H9 (cell line): ENCODE measurements at places on chromosomes 6 and 20. TPM values are rescaled to one million over a fixed set of nuclear protein-coding genes. Genes with fewer than 3 reads are reported as not detected.

DNA sequence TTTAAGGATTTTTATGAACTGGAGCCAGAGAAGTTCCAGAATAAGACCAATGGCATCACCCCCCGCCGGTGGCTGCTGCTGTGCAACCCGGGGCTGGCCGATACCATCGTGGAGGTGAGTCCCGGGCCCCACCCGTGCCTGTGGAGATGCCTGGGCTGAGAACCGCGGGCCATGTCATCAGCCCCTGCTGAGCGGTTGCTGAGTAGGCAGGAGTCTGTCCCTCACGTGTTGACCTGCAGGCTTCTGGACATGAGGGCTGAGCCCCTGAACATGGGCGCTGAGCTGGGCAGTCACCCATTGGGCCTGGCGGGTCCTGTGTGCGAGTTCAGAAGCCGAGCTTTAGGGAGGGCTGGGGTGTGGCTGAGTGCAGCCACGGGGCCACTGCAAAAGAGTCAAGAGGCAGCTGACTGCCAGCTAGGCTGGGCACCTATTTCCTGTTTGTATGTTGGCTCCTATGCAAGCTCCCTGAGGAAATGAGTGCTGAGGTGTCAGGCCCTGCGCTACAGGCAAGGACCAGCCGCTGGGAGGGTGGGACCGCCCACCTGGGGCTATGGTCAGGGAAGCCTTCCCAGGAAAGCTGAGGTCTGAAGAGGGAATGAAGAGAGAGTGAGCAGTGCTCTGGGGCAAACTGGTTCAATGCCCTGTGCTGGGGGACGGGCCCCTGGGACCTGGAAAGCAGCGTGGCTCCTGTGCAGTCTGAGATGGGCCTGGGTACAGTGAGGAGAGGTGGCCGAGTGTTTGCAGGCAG, 34.3 kb downstream of the PYGB start:
- no peak for DNase-seq

The NEDD9 gene
- total RNA-seq: 5.5 and 5.8 TPM in 2 replicates

DNA sequence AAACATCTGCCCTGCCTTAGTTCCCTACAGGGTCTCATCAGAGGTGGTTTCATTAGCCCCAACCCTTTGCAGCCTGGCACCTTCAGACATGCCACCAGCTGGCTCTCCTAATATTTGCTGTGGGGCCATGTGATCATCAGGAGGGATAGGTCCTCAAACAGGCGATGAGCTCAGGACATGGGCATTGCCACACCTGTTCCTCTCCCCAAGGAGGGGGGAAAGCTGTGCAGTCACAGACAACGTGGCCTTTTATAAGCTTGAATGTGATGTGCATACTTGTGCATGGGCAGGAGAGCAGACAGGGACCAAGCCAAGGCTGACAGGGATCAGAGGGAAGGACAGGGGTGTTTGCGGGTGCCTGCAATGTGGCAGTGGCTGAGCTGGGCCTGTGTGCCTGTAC, 78.8 kb upstream of the ZNFX1 start:
- DNase-seq: no peak

- no peak for DNase-seq
Measured at GRCh38 chr6:13216236-13217014, 111.9 kb downstream of the TBC1D7 start.

GRCh38 chr6:112620812-112621569, 273.9 kb downstream of the RFPL4B start:
- no peak for DNase-seq

- no peak for DNase-seq
Measured at GRCh38 chr20:33627577-33628216, 34.4 kb upstream of the C20orf144 start.

- no peak for DNase-seq
Measured at GRCh38 chr6:99130897-99131873, 183.4 kb upstream of the FBXL4 start.

DNA sequence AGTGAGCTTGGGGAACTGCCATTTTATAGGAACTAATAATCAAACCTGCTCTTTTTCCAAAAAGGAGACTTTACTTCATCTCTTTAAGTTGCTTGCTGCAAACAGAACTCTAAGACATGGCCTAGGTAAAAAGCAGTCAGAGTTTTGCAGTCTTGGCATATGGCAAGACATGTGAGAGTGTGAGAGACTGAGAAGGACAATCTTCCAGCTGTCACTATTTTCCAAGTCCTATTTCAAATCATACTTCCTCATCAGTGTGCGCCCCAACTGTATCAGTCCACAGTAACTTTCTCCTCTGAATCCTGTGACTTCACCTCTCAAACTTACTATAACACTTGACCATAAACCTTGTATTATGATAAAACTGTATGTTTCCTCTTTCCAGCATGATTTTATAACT, 10.4 kb downstream of the CALHM6 start:
- no peak for DNase-seq

The PPP1R14C gene
- total RNA-seq: 0.09 and 0.37 TPM in 2 replicates

The GRM1 gene
- total RNA-seq: 0.07 and 0.39 TPM in 2 replicates

- no peak for DNase-seq
Measured at GRCh38 chr6:160080097-160080496, 41.5 kb upstream of the SLC22A1 start.

GRCh38 chr6:7124636-7125035, 16.9 kb downstream of the RREB1 start:
- DNase-seq: no peak

DNA sequence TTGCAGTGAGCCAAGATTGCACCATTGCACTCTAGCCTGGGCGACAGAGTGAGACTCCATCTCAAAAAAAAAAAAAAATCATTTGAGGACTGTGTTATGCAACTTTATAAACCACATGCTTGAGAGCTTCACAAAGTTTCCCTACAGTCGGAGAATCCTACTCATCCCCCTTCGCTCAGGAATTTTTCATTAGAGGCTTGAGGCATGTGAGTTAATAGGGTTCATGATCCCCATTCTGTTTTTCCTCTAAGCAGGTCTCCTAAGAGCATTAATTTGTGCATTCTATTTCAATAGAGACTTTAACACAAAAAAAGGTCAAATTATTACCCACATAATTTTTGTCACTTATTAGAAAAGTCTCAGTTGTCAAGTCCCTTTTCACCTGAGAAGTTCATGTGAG, 103.7 kb upstream of the SOX4 start:
- no peak for DNase-seq

DNA sequence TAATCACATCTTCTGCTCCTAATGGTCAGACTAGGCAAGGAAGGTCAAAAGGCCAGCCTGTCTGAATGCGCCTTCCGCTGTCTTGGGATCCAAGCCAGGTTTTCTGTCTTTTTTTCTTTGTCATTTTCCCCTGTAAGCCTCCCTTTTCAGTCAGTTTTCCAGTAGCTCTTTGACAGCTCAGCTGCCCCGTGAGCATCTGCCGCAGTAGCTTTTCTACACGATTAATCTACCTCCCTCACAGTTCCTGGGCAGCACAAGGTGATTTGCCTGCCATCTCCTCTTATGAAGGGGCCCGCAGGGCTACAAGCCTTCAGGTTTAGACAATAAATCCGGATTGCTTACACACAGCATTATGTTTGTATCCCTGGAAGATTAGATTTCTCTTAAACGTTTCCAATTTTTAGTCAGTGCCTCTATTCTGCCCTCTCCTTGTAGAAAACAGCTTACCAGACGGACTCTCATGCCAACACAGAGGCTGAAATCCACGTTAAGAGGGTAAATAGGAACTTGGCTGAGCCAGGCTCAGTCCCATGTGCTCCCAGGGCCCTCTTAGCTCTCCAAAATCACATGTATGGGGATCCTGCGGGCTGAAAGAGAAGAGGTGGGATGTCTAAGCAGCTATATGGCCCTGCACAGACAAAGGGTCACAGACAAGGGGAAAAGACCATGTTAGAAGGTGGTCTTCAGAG, 77.2 kb downstream of the LY86 start:
- DNase-seq: no peak

- DNase-seq: no peak
Measured at GRCh38 chr20:34755367-34755766, 51.2 kb downstream of the TP53INP2 start.

The HTR1E gene
- total RNA-seq: not detected in 2 replicates

DNA sequence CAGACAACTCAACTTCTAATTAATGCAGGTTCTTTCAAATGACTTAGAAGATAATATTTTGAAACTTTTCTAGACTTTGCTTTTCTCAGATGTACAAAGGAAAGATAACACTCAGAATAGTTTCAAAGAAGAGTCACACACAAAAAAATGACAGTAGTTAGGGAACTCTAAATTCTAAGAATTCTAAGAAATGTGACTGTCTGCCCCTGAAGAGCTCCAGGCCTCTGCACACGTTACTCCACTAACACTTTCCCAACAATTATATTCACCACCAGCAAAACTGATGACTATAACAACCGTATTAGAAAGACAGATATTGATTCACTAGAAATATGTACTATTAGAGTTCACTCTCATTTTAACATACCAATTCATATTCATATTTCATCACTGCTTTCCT, 133.3 kb upstream of the SMLR1 start:
- no peak for DNase-seq

DNA sequence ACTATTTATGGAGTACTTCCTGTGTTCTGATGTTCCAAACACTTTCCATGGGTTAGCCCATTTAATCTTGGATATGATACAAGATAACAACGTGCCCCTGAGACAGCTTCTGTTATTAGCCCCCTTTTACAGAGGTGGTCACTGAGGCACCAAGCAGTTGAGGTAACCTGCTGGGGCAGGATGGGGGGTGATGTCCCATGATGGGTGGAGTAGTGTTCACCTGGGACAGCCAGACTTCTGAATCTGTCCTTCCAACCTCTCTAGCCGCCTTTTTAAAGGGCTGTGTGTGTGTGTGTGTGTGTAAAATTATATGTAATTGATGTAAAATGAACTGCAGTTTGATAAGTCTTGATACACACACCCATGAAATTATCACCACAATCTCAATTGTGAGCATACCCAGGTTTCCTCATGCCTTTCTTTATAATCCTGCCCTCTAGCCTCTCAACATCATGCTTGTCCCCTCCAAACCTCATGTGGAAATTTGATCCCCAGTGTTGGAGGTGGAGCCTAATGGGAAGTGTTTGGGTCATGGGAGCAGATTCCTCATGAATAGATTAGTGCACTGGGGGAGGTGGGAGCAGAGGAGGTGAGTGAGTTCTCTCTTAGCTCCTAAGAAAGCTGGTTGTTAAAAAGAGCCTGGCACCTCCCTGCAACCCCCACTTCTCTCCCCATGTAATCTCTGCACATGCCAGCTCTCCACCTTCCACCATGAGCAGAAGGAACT, 39.2 kb downstream of the PLAGL2 start:
- peak; percentile 70 for DNase-seq

- DNase-seq: no peak
Measured at GRCh38 chr6:113402544-113402943, 454.6 kb upstream of the MARCKS start.

GRCh38 chr6:135296715-135297114, 115.6 kb downstream of the MYB start:
- no peak for DNase-seq

DNA sequence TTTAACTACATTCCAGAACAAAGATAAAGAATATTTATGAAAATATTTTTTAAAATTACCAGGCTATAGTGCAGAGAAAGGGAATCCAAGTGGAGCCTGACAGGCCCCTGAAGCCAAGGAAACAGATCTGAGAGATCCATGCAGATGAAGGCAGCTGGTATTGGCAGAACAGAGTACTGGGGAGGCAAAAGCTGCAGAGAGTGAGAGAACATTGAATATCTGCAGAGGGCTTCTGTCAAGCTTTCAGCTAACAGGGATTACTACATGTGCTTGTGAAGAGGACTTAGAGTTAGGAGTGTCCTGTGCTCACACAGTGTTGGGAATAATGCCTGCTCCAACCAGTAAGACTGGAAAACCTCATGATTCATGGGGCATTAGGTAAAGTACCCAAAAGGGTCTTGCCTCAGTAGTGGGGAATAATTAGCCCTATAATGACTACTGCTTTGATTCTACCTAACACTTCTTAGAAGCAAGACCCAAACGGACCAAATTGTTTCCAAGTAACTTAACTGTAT, 657.2 kb downstream of the DHX35 start:
- DNase-seq: no peak

GRCh38 chr6:39887692-39888450, 46.4 kb downstream of the MOCS1 start:
- DNase-seq: no peak

DNA sequence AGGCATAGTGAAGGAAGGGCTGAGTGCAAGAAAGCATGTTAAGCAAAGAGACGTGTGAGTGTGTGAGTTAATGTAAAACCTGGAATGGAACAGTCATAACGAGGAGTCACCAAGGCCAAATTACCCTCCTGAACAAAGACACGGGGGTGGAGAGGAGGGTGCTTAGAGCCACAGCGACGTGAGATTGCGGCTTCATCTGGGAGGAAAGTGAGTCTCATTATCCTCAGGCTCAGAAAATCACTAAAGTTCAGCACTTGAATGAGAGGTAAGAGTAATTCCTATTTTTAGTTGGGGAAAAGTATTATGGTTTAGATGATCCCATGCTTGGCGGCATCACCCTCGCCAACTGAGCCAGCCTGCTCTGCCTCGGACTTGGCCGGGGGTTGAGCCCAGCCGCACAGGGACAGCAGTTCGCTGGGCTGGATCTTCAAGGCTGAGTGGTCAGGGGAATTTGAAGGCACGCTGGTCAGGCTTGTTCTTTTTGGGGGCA, 136.6 kb downstream of the DTNBP1 start:
- DNase-seq: peak; percentile 26

GRCh38 chr20:64240243-64241015, 15.1 kb upstream of the PCMTD2 start:
- DNase-seq: no peak

DNA sequence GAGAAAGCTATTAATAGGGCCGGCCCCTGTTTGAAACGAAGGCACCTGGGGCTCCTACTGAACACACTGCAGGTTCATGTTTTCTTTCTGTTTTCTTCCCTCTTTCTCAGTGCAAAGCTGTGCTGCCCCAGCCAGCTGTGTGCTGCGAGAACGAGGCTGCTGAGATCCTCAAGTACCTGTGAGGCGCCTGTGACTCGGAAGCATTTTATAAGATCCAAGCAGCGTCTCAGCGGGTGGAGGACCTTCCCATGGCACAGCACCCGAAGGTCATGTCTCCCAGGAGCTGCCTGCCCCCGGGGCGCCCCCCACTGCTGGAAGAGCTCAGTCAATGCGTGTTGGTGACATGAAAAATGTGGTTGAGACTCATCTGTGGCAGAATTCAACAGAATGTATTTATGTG, 66.3 kb downstream of the SMOC2 start:
- DNase-seq: no peak

The SYTL3 gene
- 0.09 and 0.20 TPM in 2 replicates for total RNA-seq

The LGSN gene
- 0.13 and 0.22 TPM in 2 replicates for total RNA-seq

- DNase-seq: no peak
Measured at GRCh38 chr6:5776706-5777390, 229.9 kb downstream of the NRN1 start.

GRCh38 chr6:137496368-137496767, 2.2 kb upstream of the OLIG3 start:
- DNase-seq: peak; percentile 68

The EFCAB8 gene
- total RNA-seq: 0.09 TPM in 1 of 2 replicates, not detected in the other
